ENCODE measurements at places on chromosomes 4 and X.

GRCh38 chr4:1833307-1834046 is 22.5 kb downstream of the LETM1 start:
- DNase-seq, result no peak

DNA sequence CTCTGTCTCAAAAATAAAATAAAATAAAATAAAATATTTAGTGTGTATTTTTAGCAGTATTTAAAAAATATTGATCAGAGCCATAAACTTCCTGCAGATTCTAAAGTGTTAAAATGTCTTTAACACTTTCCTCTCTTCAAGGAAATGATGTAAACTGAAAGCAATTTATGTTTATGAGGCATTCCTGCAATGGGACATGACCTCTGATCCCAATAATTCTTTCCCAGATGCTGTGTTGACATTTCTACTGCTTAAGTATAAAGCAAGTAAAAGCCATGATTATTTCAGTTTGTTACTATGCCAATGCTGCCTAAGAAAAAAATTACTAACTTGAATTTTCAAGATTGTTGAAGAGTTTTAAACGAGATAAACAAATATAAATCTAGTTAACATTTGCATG is 29.0 kb downstream of the COQ2 start:
- peak; percentile 92 for DNase-seq

GRCh38 chrX:148785256-148785655 is 284.8 kb downstream of the AFF2 start:
- no peak for DNase-seq

DNA sequence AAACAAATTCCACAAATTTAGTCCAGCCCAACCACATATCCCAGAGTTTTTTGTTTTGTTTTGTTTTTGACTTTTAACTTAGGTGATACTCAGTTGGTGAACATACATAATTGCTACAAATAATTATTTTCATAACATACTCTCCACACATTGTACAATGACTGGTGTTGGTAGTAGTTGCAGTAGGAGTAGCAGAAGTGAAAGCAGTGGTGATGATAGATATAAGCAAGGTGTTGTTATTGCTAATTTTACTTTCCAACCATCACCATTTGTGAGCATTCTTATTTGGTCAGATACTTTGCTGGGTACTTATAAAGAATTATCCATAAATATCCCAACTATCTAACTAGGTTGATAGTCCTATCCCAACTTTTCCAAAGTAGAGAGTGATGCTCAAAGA is 47.3 kb downstream of the ARHGAP24 start:
- no peak for DNase-seq

DNA sequence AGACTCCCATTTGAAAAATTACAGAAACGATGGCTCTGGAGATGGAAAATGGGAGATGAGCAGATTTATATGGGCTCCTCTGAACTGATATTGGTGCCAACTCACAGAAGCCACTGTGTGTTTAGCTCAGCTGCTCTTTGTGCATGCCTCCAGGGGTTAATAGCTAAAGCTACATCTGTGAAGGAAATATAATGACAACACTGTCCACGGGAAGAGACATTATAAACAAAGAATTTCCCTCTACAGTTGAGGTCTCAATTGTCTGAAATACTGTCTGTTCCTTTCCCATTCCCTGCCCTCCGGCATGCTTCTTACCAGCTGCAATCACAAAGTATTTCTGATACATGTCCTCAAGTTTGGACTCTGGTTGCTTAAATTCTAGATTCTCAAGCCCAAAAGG is 40.4 kb downstream of the PPA2 start:
- no peak for DNase-seq

DNA sequence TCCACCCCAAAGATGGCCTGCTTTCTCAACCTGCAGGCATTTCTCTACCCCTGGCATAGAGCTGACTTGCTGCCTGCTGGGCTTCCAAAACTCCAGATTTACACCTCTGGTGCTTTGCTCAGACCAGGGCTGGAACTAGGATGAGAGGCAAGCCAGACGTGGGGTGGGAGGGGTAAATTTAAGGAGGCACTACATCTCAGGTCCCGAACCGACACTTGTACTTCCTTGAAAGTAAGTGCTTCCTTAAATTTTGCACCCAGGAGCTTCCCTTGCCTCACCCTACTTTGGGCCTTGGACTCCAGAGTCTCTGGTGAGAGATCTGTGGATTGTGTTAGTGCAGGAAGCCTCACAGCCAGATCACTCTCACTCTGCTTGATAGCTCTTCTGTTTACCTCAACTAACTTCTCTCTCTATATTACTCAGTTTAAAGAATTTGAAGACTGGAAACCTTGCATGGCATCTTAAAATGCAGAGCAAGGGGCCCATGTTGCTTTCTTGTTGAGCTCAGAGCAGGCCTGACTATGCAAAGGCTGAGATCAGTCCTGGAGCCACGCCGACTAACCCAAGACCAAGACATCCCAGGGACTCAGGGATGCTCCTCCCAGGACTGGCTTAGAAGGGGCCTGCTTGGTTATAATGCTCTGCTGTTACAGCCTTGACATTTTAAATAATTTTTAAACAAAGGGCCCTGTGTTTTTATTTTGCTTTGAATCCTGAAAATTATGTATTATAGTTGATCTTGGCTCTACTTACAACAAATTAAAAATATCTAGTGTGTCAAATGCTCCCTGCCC is 145.0 kb upstream of the LEF1 start:
- no peak for DNase-seq

DNA sequence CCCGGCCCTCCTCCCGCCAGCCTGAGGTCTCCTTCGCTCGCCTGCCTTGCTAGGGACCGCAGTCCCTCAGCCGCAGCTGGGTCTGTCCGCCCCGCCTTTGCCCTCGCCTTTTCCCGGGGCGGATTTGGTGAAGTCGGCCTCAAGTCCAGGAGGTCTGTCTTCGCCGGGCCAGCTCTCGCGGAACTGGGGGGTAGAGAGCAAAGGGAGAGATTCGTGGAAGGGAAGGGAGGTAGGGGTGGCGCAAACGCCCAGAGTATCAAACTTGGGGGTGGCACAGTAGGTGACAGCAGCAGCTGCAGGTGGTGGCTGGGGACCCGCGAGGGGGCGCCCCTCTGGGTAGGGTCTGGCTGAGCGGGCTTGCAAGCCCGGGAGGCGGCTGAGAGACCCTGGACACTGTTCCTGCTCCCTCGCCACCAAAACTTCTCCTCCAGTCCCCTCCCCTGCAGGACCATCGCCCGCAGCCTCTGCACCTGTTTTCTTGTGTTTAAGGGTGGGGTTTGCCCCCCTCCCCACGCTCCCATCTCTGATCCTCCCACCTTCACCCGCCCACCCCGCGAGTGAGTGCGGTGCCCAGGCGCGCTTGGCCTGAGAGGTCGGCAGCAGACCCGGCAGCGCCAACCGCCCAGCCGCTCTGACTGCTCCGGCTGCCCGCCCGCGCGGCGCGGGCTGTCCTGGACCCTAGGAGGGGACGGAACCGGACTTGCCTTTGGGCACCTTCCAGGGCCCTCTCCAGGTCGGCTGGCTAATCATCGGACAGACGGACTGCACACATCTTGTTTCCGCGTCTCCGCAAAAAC is at the start of gene NPY2R:
TSS of gene NPY2R (plus strand) at position 379 of the 797 bp plus-strand sequence. CDS start 5,304 bp downstream, outside the sequence.
- DNase-seq, result no peak

DNA sequence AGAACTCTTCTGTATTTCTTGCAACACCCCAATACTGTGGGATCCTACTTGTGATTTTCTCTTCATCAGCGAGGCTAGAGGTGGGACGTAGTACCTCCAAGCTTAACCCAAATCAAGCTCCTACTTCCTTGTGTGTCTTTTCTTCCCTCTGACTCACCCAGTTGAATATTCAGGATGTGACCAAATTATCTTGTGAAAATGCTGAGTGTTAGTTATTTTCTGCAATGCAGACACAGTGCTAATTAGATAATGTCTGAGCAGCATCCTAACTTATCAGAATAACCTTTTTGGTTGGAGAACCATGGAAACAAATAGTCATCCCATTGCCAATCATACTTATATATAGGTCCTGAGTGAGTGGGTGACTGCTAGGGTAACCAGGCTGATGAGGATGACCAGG is 2.4 kb downstream of the MEPE start:
- DNase-seq, result no peak

DNA sequence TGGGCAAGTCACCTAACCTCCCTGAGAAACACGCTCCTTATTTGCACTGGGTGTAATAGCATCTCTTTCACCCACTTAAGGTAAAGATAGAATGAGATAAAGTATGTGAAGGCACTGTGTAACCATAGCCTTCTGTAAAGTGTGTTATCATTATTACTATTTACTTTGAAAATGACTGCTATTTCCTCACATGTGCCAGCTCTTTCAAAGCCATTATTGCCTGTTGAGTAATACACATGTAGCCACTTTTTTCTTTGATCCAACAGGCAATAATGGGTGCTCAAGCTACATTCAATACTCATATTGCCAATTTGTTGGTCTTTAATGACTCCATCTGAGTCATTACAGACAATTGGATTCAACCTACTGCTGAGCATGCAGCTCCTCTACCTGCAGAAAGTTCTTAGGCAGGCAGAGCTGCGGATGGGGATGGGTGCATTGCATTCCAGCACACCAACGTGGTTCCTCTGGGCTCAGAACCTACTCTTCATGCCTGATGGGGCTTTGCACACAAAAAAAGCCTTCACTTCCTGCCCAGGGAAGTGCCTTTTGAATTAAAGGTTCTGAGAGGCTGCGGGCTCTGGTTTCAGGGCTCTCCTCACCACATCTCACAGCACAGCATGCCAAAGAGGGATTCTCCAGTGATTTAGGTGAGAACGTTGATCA is 9.7 kb downstream of the PTCHD1 start:
- DNase-seq, result no peak

- DNase-seq, result no peak
Observed at GRCh38 chr4:121701263-121701662, 4.5 kb upstream of the ANXA5 start.

DNA sequence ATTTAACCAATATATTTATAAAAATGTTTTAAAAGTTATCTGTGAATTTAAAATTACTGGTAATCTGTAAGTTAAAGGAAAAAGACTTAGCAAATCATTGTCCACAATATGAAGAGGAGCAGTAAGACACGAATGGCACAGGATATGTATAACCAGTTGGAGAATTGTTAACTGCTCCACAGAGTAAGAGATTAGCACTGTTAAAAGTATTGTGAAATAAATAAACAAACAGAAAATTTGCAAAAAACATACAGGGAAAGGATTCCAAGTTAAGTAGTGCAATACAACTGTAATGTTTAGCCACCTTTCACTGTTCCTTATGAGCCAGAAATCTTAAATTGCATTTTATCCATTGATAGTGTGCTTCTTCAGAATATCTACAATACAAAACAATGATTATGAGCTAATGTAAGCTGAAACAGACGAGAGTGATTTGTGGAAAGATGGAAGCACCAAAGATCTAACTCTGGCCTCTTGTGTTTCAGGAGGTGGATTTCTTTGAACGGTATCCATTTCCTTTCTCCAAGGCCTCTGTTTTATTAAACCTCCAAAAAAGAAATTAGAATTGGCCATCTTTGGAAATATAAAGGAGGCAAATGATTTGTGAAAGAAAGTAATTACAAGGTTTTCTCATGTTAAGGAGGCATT is 188.4 kb downstream of the UNC5C start:
- DNase-seq, result no peak
